ENCODE measurements at places on chromosomes 1 and 21.
A peak's percentile ranks its signal among the peaks of the same experiment; 100 is the strongest.

- DNase-seq, result no peak
Measured at GRCh38 chr1:82463951-82464350, 663.2 kb downstream of the ADGRL2 start.

GRCh38 chr1:77605246-77606026 lies 77.0 kb downstream of the ZZZ3 start:
- DNase-seq, result no peak

DNA sequence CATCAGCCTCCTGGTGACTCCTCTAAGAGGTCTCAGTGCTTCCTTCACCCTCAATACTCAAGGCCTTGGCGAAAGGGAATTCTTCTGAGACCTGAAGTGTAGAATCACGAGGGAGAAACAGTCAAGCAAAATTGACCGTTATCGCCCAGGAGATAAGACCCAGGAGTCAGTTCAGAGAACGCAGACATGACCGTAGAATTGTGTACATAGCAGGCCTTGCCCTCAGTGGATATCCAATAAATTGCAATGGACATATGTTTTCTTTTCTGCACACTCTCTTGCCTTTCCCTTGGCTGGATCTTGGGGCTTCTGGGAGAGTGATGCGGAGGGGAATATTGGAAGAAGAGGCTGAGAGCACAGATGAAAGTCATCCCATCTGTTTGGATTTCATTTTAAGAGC lies 15.7 kb upstream of the ETS2 start:
- no peak for DNase-seq

GRCh38 chr1:10965546-10966226 lies 46.8 kb upstream of the TARDBP start:
- DNase-seq, result no peak

DNA sequence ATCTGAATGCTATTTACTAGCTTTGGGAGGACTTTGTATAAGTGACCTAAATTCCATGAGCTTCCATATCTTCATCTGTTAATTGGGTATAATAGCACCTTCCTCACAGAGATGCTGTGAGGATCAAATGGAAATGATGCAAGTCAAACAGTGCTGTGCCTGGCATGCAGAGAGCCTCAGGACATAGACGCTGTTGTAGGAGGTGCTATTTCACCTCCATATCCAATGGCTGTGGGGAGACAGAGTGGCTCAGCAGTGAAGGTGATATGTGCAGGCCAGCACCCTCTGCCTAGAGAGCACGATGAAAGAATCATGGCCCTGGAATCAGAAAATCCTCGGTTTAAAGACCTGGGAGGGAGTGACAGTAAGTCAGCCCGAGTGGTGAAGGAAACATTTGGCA lies 16.0 kb upstream of the C1orf21 start:
- DNase-seq, result no peak

GRCh38 chr1:199995096-199995685 lies 32.3 kb upstream of the NR5A2 start:
- DNase-seq, result no peak

DNA sequence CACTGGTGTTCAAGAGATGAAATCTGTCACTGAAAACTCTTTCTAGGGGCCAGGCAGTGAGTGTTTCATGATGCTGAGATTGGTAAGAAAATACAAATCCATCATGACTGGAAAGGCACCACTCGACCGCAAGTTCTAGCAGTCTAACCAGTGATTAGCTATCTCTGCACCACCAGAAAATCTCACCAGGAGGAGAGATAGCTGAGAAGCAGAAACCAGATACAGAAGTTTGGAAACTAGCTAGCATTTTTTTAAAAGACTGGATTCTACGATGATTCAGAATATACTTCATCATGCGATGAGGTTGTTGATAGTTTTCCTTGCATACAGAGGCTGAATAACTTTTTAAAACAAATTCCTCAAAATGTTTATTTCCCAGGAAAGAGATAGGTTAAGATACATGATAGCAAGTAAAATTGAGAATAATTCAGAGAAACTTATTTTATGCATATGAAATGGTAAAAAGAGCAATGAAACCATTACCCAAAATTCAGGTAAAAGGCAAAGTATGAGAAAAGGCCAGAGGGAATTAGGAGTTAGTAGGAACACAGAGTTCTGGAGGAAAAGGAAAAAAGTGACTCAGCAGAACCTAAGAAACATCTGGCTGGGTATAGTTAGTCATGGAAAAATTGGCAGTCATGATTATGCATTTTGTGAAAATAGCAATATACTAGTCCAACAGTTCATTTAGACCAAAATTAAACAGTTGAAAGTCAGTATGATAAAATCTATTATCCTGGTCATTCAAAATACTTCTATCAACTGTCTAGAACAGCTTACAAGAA lies 3.3 kb upstream of the F3 start:
- DNase-seq, result no peak

GRCh38 chr21:29092102-29092959 lies 18.9 kb upstream of the CCT8 start:
- no peak for DNase-seq

- DNase-seq, result peak; percentile 37
Measured at GRCh38 chr1:51518033-51518585, 957 bp downstream of the EPS15 start.

GRCh38 chr1:115426956-115427355 lies 88.9 kb upstream of the NGF start:
- DNase-seq, result no peak

DNA sequence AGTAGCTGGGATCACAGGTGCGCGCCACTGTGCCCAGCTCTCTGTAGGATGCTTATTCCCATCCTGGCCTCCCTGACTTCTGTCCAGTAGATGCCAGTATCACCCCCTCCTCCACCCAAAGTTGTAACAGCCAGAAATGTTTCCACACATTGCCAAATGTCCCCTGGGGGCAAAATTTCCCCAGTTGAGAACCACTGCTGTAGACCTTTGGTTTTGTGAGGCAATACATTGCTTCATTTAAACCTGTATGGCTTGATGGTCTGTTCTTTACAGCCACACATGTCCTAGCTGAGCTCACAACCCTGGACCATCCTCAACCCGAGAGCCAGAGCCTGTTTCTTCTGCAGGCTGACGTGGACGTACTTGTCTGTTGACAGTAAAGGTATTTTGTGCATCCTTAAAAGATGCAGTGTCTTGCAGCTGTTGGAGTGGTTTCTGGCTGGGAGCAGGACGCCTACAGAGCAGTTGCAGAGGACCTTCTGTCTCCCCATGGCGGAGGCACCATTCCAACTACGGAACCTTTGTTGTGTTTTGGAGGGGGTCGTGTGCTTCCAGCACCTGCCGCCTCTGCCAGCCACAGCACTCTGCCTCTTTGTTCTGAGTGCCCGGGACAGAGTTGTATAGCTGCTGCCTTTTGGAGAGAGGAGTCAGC lies 26.6 kb downstream of the DOP1B start:
- DNase-seq, result no peak

GRCh38 chr1:200786788-200787187 lies 48.1 kb downstream of the CAMSAP2 start:
- no peak for DNase-seq

DNA sequence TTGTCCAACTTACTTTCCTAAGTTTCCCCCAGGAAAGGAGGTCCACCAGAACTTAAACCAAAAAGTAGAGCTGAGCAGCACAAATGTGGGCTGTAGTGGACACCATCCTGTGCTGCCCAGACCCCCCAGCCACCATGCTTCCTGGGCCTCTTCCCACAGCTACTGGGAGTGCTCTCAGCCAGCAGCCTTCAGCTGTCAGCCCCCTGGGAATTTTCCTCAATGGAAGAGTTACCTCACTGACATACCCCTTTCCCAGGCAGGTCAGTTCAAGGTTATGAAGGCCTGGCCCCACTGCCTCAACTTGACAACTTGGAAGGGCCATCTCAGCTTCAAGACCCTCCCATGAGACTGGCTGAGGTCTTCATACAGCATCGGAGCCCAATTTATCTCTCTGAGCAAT lies 47.7 kb downstream of the CDCP2 start:
- DNase-seq, result no peak
